Caco-2 (cell line): ENCODE measurements at places on chromosomes 3 and 15.

DNA sequence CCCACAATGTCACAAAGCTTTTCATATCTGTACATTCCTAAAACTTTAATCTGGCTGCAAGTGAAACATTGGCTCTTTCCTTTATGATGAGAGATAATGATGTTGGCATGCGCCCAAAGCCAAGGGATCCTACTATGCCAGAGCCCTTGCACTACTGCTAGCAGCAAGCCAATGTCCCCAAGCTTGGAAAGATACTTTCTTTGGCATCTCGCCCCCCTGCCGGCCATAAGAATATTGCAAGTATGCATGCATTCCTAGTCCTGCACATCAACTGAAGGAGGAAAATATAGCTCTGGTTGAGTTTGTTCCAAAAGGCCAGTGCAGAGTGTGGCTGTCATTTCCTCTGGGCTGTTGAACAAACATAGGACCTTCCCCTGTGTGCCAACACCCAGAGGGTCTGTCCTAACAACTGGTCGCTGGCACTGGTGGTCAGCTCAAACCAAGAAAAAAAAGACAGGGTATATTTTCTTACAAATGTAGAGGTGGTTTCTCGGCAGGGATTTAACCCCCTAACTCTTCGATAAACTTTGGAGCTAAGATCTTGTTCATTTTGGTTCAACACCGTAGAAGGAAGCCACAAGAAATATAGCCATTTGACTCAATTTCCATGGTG is 120.9 kb upstream of the ZBED2 start:
- no peak overlapping the region for H3K27ac ChIP-seq
- no peaks in the 10 kb centered on the region for H3K4me1 ChIP-seq
- H3K4me3 ChIP-seq, result no peak overlapping the region
- no peaks in the 10 kb centered on the region for H3K27me3 ChIP-seq

DNA sequence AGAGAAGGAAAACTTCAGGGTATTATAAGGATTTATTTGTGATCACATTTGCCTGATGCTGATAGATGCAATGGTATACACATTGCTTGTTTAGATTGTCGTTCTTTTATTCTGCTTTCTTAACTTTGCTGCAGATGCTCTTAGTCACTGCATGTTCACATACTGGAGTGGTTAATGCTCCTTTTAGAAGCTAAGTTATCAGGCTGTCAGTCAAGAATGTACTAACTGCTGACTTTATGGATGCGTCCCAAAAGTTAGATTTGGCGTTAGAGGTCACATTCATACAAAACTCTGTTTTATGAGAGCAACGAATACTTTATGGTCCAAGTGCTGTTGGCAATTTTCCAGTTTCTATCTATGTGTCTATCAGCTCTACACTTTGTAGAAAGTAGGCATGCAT is 160.7 kb downstream of the BBX start:
- no peak overlapping the region for H3K4me3 ChIP-seq
- no peaks in the 10 kb centered on the region for H3K27me3 ChIP-seq
- DNase-seq, result no peak

DNA sequence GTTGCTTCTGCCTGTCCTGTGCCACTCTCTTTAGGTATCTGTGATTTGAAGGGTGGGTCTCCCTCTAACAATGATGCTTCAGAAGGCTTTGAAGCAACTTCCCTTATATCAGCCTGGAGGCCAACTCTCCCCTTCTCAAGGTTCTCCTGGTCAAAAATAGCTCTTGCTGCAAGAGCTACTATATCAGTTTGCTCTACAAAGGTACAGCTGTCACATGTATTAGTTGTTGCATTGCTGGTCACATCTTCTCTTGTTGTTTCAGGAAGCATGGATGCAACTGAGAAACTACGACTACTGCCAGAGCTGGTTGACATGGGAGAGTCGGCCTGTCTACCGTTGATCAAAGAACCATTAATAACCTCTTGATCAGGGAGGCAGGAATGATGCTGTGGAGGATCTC is 38.3 kb downstream of the USF3 start:
- peaks cover 16% of the 10 kb centered on the region for H3K4me1 ChIP-seq
- no peak overlapping the region for H3K4me3 ChIP-seq
- H3K36me3 ChIP-seq, result peaks cover 3% of the 10 kb centered on the region
- no peak overlapping the region for H3K27ac ChIP-seq

- DNase-seq, result no peak
- no peak overlapping the region for H3K4me3 ChIP-seq
- peak overlapping the region; percentile 11 for H3K27ac ChIP-seq
- no peaks in the 10 kb centered on the region for H3K36me3 ChIP-seq
- H3K4me1 ChIP-seq, result peaks cover 37% of the 10 kb centered on the region
Observed at GRCh38 chr3:194064380-194065332, 71.3 kb upstream of the HES1 start.

GRCh38 chr3:144429719-144430121 is 458.1 kb downstream of the DIPK2A start:
- H3K4me3 ChIP-seq, result no peak overlapping the region
- H3K27ac ChIP-seq, result no peak overlapping the region
- no peak for DNase-seq
- H3K4me1 ChIP-seq, result no peaks in the 10 kb centered on the region
- H3K36me3 ChIP-seq, result no peaks in the 10 kb centered on the region

GRCh38 chr3:9915254-9916141 is 1.4 kb upstream of the IL17RC start:
- peak overlapping the region; percentile 76 for H3K27ac ChIP-seq
- peak; percentile 84 for DNase-seq
- peaks cover 21% of the 10 kb centered on the region for H3K4me1 ChIP-seq
- peaks cover 3% of the 10 kb centered on the region; the same call in 1 of the 2 replicates for H3K36me3 ChIP-seq

DNA sequence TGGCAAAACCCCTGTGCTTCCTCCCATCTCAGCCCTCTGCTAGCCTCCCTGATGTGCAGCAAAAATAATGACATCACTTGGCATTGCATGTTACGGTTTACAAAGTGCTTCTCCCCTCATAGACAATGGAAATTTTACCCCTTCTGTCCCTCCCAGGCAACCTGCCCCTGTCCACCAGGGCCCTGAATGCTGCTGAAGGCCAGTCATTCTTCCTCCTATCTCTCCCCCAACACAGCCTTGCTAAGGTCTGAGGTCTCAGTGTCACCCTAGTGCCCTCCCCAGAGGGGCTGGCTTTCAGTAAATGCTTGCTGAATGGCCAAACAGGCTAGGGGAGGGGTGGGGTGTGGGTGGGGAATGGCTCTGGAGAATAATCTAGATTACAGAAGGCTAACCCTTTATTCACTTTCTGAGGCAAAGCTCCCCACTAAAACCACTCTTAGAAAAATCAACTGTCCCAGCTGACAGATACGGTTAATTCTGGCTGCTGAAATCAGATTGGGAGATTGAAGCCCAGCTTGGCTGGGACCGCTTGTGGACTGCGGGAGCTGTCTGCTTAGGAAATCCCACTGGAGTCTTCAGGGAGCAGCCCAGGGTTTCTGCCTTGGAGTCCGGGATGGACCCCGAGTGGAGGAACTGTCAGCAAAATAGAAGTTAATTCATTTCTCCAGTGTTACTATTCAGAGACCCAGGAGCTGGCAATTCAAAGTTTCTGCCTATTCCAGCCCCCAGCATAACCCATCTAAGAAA is 22.9 kb downstream of the ANP32A start:
- peak overlapping the region; percentile 26 for H3K27ac ChIP-seq
- peaks cover 4% of the 10 kb centered on the region for H3K36me3 ChIP-seq
- peaks cover 22% of the 10 kb centered on the region for H3K4me1 ChIP-seq
- H3K27me3 ChIP-seq, result no peaks in the 10 kb centered on the region
